ENCODE measurements at places on chromosomes 16 and 17.

GRCh38 chr17:35046245-35046644, 17.3 kb downstream of the RFFL start:
- no peak for DNase-seq

DNA sequence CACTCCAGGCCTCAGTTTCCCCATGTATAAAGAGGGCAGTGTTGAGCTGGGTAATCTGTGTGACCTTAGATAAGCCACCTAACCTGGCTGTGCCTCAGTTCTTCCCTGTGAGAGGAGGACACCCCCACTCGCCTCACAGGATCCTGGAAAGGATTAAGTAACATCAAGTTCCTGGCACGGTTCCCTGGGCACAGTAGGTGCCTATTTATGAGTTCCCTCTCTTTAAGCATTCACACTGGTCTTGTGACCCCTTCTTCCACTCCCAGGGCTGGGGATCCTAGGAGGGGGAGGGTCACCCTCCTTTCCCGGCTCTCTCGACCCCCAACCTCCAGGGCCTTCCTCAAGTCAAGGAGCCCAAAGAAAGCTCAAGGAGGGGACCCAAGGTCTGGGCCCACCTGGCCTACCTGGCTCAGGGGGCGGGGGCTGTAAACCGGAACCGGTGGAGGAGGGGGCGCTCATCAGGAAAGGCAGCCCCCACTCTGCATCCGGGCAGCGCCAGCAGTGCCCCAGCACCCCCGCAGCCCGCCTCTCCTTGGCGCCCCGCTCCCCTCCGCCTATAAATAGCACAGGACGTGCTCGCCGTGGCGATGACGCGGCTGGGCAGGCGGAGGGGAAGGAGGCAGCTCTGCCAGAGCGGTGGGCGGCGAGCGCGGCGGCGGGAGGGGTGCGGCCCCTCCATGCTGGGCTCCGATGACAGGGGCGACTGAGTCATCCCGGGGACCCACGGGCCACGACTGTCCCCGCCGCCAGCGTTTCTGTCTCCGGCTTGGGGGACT, 9.4 kb downstream of the RPL19 start:
- peak; percentile 87 for DNase-seq

GRCh38 chr17:48491527-48492273, 39.1 kb downstream of the HOXB1 start:
- DNase-seq, result no peak

DNA sequence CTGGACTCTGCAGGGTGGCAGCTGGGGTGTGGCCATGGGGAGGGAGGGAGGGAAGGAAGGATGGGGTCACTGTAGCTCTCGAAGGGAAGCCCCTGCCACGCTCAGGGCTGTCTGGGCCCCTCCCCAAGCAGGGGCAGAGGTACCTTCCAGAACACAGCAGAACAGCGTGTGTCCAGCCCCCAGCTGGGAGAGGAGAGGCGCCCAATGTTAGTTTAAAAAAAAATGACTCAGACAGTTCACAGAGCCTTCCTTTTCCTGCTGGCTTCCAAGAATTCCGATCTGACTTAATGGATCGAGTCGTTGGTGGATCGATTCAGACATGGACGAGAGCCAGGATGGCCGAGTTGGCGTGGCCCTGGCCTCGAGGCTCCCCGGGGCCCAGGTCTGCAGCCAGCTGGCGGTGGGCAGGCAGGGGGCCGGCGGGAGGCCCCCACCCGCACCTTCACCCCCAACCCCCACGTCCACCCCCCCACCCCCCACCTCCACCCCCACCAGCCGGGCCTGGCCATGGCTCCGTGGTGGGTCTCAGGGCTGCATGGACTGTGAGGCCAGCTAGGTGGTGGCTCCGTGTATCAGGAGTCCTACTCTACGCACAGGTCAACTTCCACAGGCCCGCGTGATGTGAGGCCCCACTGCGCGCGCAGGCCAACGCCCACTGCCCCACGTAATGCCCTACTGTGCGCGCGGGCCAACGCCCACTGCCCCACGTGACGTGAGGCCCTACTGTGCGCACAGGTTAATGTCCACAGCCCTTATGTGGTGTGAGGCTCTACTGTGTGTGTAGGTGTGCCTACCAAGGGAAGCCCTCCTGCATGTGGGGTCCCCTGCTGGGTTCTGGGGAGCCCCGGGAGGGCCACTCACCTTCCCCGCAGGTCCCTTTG, 21.8 kb downstream of the CACNA1H start:
- no peak for DNase-seq

DNA sequence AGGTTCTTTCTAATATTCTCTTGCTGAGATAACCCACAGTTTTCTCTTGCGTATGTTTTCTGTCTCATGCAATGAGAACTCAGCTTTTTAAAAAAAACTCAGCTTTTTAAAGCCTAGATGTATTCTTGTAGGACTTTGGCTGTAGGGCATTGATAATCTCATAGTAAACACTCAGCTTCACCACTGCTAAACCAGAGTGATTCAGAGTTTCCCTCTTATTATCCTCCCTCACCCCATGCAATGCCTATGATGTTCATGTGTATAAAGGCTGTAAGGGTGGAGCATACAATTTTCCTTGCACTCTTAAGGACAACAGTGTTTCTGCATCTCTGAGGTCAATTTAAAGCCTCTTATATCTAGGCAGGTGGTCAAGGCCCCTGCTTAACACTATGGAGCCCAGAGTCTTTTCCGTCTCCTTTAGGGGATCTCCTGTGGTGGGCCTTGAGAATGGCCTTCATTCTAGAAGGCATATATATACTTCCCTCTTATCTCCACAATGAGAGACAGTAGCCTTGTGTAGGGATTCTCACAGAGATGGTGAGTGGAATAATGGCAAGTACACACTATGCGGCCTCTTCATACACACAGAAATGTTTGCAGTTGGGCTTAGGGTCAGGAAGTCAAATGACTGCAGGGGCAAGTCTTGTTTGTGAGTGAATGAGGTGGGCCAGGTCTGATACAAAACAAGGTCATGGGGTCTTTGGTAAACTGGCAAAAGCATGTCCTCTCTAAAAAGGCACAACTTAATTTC, 279.6 kb downstream of the HS3ST3A1 start:
- DNase-seq, result no peak

- DNase-seq, result no peak
Measured at GRCh38 chr17:71173991-71174390, 946.8 kb upstream of the SOX9 start.

- no peak for DNase-seq
Measured at GRCh38 chr16:61295311-61295710, 740.9 kb downstream of the CDH8 start.

GRCh38 chr17:45940293-45940692, 45.9 kb downstream of the MAPT start:
- no peak for DNase-seq

- no peak for DNase-seq
Measured at GRCh38 chr17:16942141-16943031, 29.5 kb downstream of the TNFRSF13B start.

- no peak for DNase-seq
Measured at GRCh38 chr17:77072670-77073069, 68.1 kb upstream of the SEC14L1 start.

- no peak for DNase-seq
Measured at GRCh38 chr17:61645920-61646319, 54.9 kb upstream of the NACA2 start.

- DNase-seq, result no peak
Measured at GRCh38 chr17:68585643-68586042, 15.5 kb downstream of the FAM20A start.

DNA sequence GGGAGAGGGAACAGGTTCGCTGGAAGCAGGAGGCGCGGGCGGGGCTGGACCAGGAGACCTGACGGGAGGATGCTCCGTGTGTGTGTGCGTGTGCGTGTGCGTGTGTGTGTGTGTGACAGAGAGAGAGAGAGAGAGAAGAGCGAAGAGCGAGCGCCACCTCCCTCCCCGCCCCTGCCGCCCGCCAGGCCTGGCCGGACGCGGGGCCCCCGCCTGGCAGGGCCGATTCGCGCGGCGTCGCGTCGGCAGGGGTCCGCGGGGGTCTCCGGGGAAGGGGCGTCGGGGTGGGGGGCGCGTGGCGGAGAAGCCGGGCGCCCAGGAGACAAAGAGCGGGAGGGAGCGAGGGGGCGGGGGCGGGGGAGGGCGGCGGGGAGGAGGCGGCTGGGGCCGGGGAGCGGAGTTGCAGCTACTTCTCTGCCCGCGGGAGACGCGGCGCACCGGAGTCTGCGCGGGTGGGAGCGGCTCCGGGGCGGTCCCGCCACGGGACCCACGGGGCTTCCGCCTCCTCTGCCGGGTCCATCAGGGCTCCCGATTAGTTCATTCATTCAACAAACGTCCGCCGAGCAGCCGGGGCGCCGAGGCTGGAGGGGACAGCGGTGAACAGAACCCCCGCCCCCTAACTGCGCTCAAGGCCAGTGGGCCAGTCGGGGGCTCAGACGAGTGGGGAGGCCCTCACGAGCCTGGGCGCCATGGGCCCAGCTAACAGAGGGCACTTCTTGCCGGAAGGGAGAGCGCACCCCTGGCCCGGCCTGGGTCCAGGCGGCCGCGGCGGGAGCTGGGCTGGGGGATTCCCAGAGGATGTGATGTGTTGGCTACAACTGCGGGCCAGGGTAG, at the start of gene SAMD14:
Gene SAMD14, minus strand, starts transcription at position 433 of the 831 bp plus-strand sequence. CDS start 5,201 bp downstream, outside the sequence.
- DNase-seq, result peak; percentile 60

GRCh38 chr17:78924481-78925151, 571 bp downstream of the TIMP2 start:
- peak; percentile 64 for DNase-seq

- no peak for DNase-seq
Measured at GRCh38 chr17:34445101-34445500, 82.1 kb upstream of the CCL1 start.

- no peak for DNase-seq
Measured at GRCh38 chr17:39096508-39097149, 54.8 kb downstream of the PLXDC1 start.

All from femur (tissue), 1 donor.